ENCODE measurements at places on chromosomes 3 and 15.

DNA sequence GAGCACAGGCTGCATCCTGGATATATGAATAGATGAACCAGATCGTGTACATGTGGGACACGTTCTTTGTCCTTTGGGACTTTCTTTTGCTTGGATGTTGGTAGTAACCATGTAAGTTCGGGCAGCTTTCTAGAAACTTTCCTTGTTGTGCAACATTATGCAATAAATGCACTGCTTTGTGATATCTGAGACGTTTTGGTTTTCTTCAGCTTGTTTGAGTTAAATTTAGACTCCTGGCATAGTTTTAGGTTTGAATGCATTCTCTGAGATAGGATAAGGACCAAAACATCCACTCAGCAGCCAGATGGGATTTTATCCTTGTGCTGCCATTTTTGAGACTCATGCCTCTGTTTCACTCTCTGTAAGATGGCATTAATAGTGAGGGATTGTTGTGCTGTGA lies 158.9 kb downstream of the IGF1R start:
- peak; percentile 92 for DNase-seq

DNA sequence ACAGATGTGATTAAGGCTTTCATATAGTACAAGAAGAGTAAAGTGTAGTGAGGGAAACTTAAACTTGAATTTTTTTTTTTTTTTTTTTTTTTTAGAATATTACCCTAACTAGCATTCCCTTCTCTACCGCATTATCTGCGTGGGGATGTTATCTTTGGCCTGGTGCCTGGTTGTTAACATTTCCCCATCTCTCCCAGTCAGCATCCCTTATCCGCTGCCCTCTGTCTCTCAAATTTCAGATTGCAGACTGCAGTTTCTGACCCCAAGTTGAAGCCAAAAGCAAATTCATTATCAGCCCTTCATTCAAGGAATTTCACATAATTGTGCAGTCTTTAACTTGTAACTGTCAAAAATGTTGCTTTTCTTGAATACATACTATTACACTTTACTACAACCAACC lies 353.0 kb downstream of the PLOD2 start:
- DNase-seq: no peak

DNA sequence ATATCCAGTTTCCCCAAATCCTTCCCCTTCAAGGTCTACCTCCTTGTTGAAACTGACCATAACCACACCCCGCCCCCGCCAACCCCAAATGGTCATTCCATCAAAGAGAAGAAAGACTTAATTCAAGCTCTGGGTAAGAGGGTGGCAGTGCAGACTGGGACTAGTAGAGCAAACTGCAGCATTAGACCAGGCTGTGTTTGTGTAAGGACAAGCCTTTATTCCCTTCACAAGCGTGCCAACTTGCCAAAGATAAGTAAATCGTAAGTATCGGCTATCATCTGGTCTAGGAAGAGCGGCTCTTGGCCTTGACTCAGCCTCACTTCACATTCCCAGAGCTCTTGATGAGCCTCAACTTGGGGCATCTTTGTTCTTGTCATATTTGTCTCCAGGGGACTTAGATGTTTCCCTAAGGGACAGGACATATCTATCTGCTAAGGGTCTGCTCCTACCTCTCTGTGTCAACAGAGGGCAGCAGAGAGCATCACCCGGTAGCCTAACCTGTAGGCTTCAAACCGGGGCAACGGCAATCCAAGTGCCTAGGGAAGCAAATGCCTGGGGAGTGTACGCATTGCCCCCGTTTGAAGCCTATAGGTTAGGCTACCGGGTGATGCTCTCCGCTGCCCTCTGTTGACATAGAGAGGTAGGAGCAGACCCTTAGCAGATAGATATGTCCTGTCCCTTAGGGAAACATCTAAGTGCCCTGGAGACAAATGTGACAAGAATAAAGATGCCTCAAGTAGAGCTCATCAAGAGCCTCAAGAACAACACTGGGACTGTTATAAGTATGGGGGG lies 8.9 kb upstream of the MAP3K13 start:
- peak; percentile 31 for DNase-seq

- peak; percentile 55 for DNase-seq
Measured at GRCh38 chr3:174408310-174408709, 450.8 kb upstream of the NAALADL2 start.

DNA sequence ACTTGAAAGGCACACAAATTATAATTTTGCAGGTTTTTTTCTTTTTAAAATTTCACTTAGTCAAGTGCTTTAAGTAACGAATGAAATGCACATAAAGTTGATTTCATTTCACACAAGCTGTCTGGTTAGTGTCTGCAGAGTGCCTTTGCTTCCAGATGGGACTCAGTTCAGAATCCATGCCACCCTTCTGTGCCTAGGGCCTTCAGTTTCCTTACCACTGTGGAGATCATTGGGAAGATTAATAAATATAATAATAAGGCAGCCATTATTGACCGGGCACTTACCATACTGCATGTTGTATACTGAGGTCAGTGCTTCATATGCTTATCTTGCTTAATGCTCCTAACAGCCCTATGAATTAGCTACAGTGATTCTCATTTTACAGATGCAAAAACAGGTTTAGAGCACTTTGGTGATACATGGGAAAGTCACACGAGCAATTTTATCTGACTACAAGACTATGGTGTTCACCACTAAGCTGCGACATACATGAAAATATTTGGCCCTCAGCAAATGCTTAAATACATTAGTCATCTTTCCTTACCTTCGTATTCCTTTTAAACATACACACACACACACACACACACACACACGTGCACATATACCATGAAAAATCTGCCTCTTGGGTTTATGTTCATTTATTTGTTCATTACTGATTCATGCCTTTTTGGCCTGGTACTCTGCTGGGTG lies 3.1 kb downstream of the NMNAT3 start:
- DNase-seq: no peak

DNA sequence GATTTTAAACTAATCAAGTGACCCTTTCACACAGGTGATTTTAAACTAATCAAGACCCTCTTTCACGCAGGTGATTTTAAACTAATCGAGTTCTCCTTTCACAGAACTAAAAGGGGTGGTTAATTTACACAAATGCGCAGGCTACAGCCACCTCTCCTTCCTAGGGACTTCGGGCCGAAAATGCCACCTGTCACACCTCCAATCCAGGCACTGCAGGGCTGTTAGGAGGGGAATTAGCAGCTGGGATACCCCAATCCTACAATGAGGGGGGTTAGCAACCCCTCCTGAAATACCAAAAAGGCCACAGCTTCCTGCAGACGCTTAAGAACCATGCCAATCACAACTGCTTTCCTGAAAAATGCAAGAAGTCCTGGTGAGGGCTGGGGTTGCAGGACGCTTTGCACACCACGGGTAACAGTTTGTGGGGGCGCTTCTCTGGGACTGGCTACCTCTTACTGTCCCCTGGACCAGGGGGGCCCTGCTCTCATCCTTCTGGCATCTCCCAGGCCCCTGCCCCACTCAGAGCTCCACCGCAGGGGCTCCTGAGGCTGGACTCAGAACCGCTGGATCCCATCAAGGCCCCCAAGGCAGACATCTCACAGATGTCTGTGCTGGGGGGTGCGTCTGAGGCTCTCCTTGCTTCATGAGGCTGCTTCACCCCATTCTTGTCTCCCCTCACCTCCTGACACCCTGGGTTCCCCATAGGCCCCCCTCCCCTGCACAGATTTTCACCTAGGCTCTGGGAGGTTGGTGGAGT lies 145.9 kb downstream of the OR4M2 start:
- no peak for DNase-seq

DNA sequence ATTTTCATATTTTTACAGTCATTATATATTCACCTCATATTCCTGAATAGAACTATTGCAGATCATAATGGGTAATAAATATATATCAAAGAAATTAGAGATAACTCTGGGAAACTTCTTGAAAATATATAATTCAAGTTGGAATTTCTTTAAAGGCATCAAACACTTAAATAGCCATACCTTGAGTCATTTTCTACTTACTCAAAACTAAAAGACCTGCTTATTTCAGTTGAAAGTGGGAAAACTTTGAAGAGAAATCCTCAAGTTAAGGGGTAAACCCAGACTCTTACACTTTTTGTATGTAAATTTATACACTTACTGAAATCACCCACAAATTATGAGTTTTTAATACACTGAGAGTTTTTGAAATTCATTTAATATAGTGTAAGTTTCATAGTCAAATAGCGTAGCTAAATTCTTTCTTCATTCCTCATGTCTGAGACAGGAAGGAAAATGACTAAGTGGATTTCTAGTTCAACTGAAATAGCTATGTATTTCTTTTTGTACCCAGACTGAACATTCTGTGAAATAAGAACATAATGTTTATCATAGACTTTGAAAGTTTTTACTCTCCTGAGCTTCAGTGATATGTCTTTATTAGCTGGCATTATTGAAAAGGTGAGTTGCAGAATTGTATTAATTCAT lies 4.6 kb upstream of the ALCAM start:
- DNase-seq: peak; percentile 60

- DNase-seq: no peak
Measured at GRCh38 chr3:183991403-183991802, 26.3 kb downstream of the ABCC5 start.

- DNase-seq: no peak
Measured at GRCh38 chr15:35136321-35137189, 51.5 kb upstream of the NANOGP8 start.

- no peak for DNase-seq
Measured at GRCh38 chr3:181486141-181486885, 225.4 kb upstream of the SOX2 start.

DNA sequence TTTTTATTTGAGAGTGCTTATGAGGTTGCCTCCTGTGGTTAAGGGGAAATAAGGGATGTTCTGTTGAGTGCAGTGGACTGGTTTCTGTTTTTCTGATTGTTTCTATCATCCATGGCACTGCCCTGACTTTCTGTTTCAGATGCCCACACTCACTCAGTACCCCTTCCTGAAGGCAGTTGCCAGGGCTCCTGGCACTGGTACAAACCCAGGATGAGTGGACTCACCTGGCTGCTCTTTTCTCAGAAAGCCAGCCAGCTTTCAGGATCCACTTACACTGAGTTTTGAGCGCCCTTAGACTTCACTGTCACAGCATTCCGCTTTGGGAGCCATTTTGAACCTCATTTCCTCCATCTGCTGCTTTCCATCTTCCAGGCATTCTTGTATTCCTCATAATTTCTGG lies 55.9 kb upstream of the ADAMTSL3 start:
- no peak for DNase-seq

DNA sequence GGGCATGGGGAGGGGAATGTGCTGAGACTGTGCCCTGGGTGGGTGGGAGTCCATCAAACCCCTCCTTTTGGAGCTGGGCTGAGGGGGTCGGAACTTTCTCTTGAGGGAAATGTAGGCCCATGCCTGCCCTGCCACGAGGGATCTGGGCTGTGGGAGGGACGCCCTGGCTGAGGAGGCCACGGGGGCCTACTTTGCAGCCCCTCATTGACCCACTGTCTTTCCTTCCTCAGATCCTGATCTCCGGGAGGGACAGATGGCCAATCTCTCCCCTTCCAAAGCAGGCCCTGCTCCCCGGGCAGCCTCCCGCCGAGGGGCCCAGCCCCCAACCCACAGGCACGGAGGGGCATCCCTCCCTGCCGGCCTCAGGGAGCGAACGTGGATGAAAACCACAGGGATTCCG lies 25.3 kb downstream of the LOXL1 start:
- DNase-seq: no peak

DNA sequence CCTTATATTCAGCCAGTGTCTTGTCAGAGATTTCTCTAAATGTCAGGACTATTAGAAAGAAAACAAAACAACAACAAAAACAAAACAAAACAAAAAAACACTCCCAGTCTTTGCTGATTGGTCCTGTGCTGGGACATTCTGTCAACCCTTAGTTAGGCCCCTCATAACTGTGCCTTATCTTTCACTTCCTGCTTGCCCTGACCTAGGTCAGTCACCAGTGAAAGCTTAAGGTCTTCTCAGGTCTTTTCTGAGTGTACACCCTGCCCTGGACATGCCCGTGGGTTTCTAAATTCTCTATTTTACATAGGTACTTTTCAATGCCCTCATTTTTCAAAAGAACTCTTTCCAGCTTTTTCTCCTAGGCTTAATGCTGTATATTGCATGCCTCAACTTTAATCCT lies 454.1 kb downstream of the GRM7 start:
- no peak for DNase-seq

- DNase-seq: no peak
Measured at GRCh38 chr15:86392296-86392695, 312.6 kb downstream of the AGBL1 start.

DNA sequence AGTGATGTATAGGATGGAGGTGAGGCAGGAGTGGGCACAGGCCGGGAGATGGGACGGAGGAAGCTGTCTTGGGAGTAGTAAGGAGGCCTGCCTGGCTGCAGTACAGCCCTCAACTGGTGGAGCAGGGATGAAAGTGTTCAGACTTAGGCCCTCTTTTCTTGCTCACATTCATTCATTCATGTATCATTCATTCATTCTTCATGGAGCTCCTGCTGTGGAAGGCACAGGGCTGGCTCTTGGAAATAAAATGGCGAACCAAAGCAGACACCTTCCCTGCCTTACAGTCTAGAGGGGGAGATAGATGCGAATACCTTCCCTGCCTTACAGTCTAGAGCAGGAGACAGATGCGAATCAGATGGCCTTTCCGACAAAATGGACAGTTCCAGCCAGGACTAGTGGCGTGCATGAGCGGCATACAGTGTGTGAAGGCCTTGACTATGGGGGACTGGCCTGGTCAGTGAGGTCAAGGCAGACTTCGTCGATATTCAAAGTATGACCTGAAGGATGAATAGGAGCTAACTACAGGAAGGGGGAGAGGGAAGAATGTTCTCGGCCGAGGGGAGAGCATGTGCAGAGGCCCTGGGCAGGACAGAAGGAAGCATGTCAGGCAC lies 143.2 kb upstream of the TLE3 start:
- DNase-seq: no peak

DNA sequence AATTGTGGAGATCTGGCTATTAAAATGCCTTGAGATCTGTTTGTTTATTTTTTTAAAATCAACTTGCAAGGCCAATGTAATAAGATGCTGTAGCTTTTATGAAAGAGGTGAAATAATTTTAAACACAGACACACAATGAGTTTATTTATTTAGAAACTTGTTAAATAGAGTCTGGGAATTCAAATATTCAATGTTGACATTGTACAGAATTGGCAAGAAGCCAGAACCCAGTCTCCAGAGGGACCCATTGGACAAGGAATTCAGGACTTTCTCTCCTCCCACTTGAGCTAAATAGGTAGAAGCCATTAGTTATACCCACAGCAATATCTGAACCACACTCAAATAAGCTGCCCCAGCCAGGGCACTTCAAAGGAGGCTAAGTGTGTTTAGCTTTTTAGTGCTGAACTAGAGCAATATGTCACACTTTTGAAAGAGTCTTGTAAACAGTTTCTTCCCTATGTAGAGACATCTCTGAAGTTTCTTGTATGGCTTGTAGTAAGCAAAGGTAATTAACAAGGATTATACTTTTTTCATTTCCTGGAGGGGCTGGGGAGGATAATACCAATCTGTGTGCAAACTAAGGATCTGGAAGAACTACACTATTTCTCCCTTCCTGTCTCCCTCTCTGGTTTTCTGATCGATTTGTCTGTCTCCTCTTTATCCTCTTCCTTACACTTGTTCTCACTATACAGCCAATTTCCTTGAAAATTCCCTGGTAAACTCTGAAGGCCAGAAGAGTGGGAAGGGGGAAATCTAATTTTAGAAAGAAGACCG lies 6.0 kb downstream of the MECOM start:
- DNase-seq: no peak

DNA sequence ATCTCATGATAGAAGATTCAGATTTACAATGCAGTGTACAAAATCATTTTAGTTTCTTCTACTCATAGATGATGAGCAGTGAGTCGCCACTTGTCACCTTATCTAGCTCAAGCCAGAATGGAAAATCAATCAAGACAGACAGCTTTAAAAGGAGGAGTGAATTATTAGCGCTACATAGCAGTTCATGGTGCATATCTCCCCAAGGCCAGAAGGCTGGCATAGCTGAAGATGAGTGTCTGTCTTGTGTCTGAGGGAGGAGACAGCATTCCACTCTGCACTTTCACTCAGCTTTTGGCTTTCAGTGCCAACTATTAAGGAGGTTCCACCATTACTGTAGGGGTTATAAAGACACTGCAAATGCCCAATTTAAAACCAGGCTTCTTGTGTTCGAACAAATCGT lies 804.1 kb upstream of the LMCD1 start:
- DNase-seq: no peak

Measured in AG10803 (cell line).